ENCODE measurements at places on chromosomes 5 and 9. TPM values are rescaled to one million over a fixed set of nuclear protein-coding genes. Genes with fewer than 3 reads are reported as not detected.

- no peak for DNase-seq
- H3K27ac ChIP-seq: no peak overlapping the region
Observed at GRCh38 chr5:180304431-180305375, 12.8 kb upstream of the MAPK9 start.

DNA sequence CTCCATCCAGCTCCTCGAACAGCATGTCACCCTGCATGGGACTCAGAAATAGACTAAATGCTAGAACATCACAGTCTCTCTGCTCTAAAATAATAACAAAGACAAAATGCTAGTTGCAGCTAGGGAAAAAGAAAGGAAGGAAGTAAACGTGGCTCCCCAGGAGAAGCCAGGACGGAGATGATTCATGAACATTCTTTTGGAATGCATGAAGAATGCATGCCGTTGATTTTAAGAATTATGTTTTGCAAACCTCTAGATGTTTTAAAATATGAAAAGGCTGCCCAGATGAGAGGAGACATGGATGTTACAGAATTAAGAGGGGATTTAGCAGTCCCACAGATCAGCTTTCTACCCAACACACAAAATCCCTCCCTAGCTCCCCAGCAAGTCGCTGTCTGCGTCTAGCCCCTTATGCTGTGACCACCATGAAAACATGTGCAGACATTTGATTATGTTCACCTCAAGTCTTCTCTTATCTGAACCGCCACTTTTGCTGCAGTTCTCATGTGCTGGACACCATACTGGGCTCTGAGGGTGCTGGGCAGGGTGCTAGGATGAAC lies 139.4 kb upstream of the LMX1B start:
- H3K4me3 ChIP-seq: no peak overlapping the region
- H3K36me3 ChIP-seq: no peaks in the 10 kb centered on the region
- H3K4me1 ChIP-seq: peaks cover 10% of the 10 kb centered on the region
- no peak for DNase-seq
- no peaks in the 10 kb centered on the region for H3K27me3 ChIP-seq
- no peak overlapping the region for H3K27ac ChIP-seq

GRCh38 chr5:73384861-73385260 lies 63.7 kb downstream of the FOXD1 start:
- no peaks in the 10 kb centered on the region for H3K36me3 ChIP-seq
- H3K27me3 ChIP-seq: no peaks in the 10 kb centered on the region
- no peak overlapping the region for H3K4me3 ChIP-seq
- H3K27ac ChIP-seq: no peak overlapping the region
- no peaks in the 10 kb centered on the region for H3K4me1 ChIP-seq
- no peak for DNase-seq

- no peaks in the 10 kb centered on the region for H3K4me1 ChIP-seq
- H3K4me3 ChIP-seq: no peak overlapping the region
- no peak overlapping the region for H3K27ac ChIP-seq
- no peaks in the 10 kb centered on the region for H3K36me3 ChIP-seq
Observed at GRCh38 chr5:138972836-138973235, 97.7 kb upstream of the LRRTM2 start.

GRCh38 chr5:135998889-135999288 lies 29.9 kb upstream of the TGFBI start:
- no peak overlapping the region for H3K27ac ChIP-seq
- H3K4me3 ChIP-seq: no peak overlapping the region
- H3K36me3 ChIP-seq: no peaks in the 10 kb centered on the region

DNA sequence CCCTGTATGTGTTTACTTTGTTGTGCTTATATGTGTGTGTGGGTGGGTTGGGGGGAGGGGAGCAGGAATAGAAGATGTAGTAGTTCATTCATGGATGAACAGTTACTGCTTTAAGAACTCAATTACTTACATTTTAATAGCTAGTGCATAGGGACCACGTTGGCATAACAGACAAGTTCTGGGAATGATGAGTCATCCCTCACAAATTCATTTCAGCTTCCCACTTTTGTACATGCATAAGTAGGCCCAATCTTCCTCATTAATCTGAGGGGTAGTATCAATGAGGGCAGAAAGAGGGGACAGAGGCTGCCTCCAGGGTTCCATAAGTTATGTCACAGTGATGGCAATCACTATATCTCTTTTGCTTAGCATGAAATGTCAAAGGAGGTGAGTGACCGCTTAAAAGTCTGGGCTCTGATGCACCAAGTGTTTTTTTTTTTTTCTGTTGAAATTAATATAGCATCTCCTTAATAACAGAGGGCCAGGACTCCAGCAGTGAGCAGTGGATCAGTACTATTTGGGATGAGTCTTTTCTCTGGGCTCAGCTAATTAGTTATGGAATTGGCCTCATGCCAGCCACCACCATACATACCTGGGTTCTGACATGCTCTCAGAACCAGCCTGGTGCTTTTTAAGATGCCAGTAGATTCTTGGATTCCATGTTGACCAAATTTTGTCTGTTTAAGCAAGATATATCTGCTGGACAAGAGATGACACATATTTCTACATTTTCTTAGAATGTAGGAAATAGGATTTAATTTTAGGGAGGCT lies 37.1 kb downstream of the PRDM6 start:
- no peak for DNase-seq
- no peak overlapping the region for H3K4me3 ChIP-seq
- no peaks in the 10 kb centered on the region for H3K36me3 ChIP-seq

DNA sequence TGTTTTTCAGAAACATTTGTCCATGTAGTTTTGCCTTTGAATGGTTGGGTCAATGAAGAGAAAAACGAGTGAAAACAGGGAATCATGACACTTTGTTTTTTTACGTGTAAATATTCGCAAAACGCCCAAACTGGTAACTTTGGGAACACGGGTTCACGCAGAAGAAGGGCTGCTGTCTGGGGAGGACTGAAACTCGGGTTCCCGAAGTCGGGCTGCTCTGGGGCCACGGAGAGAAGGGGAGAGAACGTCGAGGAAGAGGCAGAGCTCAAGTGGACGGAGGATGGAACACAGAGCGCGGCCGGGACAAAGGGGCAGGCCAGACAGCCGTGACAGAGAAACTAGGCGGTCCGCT lies 478 bp upstream of the SETD9 start:
- H3K4me1 ChIP-seq: peaks cover 12% of the 10 kb centered on the region
- H3K4me3 ChIP-seq: peak overlapping the region; percentile 63
- DNase-seq: no peak
- no peaks in the 10 kb centered on the region for H3K36me3 ChIP-seq
- peak overlapping the region; percentile 92 for H3K27ac ChIP-seq

DNA sequence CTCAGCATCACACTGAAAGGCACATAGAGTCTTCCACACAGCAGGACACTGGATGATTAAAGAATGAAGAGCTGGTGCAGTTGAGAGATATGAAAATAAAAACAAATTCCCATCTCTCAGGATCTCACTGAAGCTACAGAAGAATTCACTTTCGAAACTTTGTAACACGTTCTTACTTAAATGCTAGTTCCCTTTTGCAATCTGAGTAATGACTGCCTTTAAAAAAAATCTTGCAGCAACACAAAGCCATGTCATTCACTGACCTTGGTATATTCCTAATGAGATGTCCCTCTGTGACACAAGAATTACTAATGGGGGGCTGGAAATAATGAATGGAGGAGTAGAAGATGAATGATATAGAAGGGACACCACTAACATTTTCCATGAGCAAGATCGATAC lies 201.8 kb downstream of the GLIS3 start:
- H3K36me3 ChIP-seq: no peaks in the 10 kb centered on the region
- H3K4me1 ChIP-seq: no peaks in the 10 kb centered on the region
- DNase-seq: no peak
- H3K27ac ChIP-seq: no peak overlapping the region

The TRPM6 gene
- total RNA-seq: 0.09 TPM

All from PC-9 (cell line).